D721Med (cell line): ENCODE measurements at places on chromosomes 2 and 18.
A peak's percentile ranks its signal among the peaks of the same experiment; 100 is the strongest.

DNA sequence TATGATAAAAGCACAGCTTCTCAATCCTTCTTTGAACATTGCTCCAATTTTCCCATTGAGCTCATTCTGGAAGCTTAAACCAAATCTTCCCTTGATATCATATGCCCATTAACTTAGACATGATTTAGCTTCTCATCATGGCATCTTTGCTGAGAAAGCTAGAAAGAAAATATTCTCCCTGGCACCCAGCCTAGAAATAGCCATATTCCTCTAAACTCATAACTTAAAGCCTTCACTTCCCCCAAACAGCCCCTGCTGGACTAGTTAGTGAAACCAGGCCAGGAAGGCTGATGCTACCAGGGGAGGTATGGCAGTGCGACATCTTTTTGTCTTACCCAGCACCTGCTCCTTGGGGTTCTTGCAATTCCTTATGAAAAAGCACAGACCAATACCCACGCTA, 4.3 kb downstream of the AAK1 start:
- DNase-seq, result no peak

GRCh38 chr2:22497789-22498188, 887.2 kb upstream of the KLHL29 start:
- no peak for DNase-seq

DNA sequence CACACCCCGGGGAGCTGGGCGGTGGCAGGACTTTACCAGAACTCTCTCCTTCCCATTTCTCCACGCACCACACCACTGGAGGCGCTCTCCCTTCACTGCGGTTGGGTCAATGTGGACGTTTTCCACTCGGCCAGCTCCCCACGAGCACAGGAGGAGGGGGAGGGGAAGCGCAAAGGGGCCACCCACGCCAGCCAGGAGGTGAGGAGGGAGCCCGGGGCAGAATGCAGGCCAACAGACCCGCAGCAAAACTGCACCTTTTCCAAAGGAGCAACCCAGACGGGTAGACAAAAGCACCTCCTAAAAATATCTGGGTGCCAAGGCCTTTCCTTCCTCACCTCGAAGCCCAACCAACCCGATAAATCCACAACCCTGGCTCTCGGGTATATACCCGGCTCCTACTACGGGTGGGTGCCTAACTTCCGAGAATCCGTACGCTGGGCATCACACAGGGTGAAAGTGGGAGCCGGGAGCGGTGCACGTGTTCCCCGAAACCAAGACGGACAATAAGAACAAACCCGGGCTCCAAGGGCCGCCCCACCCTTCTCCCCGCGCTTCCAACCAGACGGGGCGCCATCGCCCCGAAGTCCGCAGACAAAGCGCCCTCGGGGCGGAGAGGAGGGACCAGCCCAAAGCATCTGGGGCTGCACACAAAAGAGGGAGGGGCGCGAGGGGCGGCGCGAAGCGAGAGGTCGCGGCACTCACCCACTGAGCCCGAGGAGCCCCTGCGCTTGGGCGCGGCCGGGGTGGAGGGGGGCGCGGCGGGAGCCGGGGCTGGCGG, 1.0 kb downstream of the RTN4 start:
- no peak for DNase-seq

- no peak for DNase-seq
Observed at GRCh38 chr2:241994086-241994485, 124.6 kb downstream of the RTP5 start.

DNA sequence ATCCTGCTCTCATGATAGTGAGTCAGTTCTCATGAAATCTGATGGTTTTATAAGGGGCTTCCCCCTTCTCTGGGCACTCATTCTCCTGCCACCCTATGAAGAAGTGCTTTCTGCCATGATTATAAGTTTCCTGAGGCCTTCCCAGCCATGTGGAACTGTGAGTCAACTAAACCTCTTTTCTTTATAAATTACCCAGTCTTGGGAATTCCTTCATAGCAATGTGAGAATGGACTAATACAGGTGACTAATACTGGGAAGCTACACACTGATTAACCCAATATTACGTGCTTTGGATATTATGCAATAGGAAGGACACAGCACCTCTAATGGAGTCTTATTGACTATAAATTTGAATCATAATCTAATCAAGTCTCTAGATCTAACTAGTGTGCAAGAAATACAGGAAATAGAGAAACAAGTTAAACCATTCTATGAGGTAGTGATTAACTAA, 107.2 kb upstream of the ETAA1 start:
- DNase-seq, result no peak

DNA sequence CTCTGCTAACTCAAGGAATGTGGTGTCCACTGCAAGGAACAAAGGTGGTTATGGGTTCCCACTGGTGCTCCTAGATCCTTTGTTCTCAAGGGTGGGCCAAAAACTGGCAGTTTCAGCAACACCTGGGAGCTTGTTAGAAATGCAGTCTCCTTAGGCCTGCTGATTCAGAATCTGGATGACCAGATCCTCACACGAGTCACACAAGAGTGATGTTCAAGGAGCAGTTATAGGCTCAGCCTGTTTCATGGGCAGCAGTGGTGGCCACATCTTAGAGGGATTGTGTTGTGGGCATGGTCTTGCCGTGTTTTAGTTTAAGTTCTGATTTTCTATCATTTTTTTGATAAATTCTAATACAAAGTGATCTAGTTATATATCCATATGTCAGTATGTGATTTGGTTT, 28.7 kb upstream of the MGAT5 start:
- DNase-seq, result no peak

GRCh38 chr2:236974148-236974547, 111.5 kb upstream of the COPS8 start:
- no peak for DNase-seq

- peak; percentile 43 for DNase-seq
Observed at GRCh38 chr18:34787931-34788532, 77.9 kb downstream of the DTNA start.

DNA sequence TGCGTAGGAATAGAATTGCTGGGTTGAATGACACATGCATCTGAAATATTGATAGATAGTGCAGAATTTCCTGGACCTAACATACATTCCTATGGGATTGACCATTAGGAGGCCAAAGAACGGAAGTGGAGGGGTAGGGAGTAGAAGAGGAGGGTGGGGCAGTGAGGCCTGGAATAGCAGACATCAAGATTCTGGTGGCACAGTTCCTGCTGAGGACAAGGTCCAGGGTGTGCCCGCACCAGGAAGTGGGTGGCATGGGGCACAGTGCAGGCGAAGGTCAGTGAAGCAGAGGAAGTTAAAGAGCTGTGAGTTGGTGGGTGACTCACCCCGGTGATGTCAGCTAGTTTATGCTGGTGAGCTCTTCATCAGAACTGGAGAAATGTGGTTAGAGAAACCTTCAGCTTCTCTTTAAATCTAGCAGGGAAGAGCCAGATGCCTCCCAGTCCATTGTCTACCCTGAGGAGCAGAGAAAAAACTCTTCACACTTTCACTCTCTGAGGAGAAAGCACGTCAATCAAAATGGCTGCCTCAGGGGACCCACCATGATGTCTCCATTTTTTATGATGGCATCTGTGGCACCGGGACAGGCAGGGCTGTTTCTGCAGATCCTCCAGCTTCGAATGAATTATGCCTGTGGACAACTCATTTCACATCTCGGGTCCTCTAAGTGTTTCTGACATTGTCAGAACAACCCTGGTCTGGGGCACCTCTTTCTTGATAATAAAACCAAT, 55.9 kb upstream of the CTLA4 start:
- DNase-seq, result no peak

DNA sequence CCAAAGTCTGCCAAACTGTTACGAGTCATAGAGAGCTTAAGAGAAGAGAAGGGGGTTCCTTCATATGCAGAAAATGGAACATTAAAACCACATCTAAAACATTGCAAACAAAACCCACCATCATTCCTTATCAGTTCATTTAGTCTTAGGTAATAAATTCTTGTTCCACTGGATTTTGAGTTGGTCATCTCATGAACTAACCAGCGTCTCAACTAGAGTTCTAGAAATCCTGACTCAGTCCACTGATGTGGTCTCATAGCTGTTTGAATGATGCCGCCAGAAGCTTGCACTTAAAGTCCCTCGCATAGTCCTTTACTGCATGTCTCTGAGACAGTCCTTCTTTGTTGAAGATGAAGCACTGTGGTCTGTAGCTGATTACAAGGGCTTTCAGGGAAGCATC, 15.0 kb upstream of the CAB39 start:
- DNase-seq, result no peak

- no peak for DNase-seq
Observed at GRCh38 chr18:31190919-31191318, 28.3 kb upstream of the DSC1 start.

GRCh38 chr18:21684731-21685130, 19.8 kb downstream of the ABHD3 start:
- DNase-seq, result no peak

- peak; percentile 15 for DNase-seq
Observed at GRCh38 chr2:208466151-208466919, 59.7 kb downstream of the PTH2R start.

- no peak for DNase-seq
Observed at GRCh38 chr18:28404694-28405093, 227.8 kb upstream of the CDH2 start.

DNA sequence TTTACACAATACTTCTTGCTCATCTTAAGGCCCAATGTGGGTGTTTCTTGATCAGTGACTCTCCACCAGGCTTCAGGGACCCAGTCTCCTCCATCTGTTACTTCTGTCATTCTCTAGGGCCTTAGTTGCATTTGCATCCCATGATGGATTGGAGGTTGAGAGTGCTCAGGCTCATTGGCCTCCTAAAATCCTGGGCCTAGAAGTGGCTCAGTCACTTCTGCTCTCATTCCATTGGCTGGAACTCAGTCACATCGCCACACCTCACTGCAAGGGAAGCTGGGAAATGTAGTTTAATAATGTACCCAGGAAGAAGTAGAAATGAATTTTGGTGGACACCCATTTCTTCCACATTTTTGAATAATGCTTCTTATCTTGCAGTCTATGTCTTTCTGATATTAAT, 223.5 kb downstream of the HRH4 start:
- no peak for DNase-seq

DNA sequence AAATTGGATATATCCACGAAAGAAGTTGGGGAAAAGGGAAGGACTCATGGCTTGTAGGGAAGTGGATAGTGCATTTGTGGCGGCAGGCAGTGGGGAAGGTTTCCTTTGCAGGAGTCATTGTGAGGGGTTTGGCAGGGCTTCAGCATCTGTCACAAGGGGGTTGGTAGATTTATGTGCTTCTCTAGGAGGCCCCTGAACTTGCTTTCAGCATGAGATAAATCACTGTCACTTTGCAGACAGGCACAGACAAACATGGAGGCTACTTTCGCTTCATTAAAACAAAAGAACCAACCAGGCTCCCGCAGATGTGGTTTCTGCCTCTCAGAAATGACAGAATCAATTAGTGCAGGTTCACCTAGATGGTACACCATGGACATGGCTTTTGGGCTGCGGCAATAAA, 340.7 kb downstream of the TGIF1 start:
- DNase-seq, result no peak

DNA sequence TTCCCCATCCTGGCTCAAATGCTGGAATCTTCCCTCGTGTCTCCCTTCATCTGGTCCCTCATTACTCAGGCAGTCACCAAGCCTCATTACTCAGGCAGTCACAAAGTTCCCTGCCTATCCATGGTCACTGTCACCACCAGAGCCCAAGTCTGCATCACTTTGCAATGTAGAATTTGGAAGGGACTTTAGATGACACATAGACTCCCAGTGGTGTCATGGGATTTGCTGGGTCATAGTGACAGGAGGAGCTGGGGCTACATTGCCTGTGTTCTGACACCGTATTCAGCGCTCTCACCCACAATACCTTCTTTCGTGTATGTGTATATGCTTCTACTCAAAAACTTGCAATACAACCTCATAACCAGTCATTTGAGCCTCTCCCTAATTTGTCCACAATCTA, 2.1 kb upstream of the EMILIN1 start:
- DNase-seq, result no peak

- no peak for DNase-seq
Observed at GRCh38 chr2:6750411-6751158, 115.1 kb downstream of the CMPK2 start.

- DNase-seq, result no peak
Observed at GRCh38 chr2:84919885-84920580, 14.6 kb downstream of the TMSB10 start.

- DNase-seq, result no peak
Observed at GRCh38 chr2:176173567-176174381, 14.7 kb upstream of the HOXD1 start.

GRCh38 chr2:183089192-183089851, 10.8 kb downstream of the DUSP19 start:
- no peak for DNase-seq

DNA sequence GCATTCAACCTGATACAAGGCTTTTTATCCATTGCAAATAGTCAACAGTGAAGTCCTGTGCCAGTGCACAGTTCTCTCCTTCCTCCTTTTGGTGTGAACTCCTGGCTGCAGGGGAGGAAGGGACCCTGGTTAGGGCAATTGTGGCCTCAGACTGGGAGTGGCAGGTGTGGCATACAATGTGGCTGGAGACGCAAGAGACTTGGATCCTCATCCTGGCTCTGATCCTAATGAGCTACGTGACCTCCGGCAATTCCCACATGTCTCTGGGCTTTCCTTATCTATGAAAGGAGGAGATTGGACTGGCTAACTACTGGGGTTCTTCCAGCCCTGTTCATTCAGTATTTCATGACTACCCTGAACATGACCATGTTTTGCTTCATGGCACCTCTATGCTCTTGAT, 10.5 kb upstream of the IL1A start:
- no peak for DNase-seq

- DNase-seq, result no peak
Observed at GRCh38 chr2:172849519-172850217, 114.0 kb downstream of the RAPGEF4 start.

GRCh38 chr2:181076658-181077057, 96.3 kb downstream of the UBE2E3 start:
- DNase-seq, result no peak

DNA sequence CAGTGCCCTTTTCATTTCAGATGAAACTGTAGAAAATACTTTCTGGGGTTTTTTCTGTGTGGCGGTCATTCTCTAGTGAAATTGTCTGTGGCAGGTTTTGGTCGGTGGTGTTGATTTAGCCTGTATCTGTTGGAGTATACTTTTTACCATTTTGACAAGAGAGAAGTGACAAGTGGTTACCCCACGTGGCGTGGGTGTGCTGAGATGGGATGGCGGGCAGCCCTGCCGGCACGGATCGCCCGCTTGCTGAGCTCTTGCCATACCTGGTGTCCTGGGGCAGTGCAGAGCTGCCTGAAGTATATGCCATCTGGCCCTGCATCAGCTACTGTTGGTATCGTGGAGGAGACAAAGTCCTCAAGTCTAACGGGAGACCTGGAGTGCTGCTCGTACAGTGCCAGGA, 64.1 kb downstream of the MRPS9 start:
- DNase-seq, result no peak
